Effector CD8-positive, alpha-beta T cell (primary cell): ENCODE measurements at places on chromosomes 3 and 15.

- DNase-seq, result no peak
These were observed 41.8 kb downstream of the IQCB1 start for GRCh38 chr3:121793078-121793477.

- DNase-seq, result no peak
These were observed 48.1 kb downstream of the EPHB3 start for GRCh38 chr3:184609476-184610244.

DNA sequence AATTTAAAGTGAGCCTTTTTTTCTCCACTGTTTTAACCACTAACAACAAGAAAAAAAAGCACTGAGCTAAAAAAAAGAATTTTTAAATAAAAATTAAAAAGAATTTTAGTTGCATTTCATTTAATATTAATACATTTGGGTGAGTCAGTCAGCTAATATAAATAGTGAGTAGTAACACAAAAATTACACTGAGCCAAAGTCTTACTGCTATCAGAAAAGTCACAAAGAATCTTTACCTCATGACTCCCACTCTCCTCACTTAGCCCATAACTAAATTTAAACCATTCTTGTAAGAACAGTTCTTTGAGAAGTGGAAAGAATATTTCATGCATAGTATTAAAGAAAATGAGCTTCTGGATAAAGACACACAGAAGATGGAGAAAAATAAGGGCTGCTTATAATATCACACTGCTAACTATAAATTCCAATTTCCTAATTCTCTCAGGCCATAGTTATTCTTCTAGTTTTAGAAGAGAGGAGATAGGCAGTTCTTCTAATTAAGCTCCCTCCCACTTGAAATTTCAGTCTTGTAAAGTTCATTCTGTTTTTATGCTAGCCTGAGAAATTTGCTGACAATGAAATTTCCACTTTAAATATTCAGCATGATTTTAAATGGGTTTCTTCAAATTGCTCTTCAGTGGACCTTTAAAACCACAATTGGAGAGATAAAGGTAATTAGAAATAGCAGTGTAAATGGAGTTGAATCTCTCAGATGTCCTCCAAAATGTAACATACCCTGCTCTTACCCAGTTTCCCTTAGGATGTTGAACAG lies 17.6 kb downstream of the SHQ1 start:
- DNase-seq, result no peak

DNA sequence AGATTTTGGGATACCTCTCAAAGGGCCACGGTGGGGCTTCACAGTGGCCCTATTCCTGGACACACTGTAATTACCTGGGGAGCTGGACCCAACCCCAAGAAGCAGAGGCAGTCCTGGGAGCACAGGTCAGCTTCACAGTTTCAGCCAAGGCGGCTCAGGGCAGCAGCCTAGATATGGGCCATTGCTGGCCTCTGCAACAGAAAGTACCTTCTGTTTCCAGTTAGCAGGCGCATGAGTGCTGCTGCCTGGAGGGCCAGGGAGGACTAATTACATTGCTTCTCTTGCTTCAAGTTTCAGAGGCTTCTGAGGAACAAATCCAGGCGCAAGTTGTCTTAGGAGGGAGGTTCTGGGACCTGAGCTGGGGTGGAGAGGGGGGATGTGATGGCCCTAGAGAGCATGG lies 13.5 kb upstream of the DUSP7 start:
- no peak for DNase-seq

GRCh38 chr3:127291611-127292010 lies 3.8 kb upstream of the PRR20G start:
- no peak for DNase-seq

GRCh38 chr3:129003578-129004112 lies 2.5 kb downstream of the EFCC1 start:
- DNase-seq, result peak; percentile 46

DNA sequence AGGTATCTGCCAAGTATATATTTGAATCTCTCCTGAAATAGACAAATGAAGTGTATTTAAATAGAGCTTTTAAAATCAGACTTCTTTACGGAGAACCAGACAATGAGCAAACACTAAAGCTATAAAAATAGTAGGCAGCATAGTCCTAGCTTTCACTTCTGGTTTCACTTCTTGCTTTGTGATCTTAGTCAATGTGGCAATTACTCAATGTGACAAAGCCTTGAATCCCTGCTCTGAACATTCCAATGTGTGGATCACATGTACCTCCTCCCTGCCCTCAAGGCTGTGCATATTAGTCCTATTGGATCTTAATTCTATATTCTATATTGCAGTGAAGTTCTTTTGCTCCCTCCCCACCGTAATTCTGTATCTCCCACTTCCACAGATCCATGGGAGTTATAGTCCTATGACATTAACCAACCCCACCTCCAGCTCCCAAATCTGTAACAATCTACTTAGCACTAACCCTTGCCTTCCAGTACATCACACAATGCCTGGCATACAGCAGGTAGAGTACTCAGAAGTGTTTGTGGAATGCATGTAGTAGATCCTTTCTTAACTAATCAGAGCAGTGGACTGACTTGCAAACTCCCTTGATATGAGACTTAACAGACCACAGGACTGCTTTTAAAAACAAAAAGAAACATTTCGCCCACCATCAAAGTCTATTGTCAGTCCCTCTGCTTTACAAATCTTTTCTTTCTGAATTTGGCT lies 24.3 kb upstream of the CP start:
- no peak for DNase-seq

DNA sequence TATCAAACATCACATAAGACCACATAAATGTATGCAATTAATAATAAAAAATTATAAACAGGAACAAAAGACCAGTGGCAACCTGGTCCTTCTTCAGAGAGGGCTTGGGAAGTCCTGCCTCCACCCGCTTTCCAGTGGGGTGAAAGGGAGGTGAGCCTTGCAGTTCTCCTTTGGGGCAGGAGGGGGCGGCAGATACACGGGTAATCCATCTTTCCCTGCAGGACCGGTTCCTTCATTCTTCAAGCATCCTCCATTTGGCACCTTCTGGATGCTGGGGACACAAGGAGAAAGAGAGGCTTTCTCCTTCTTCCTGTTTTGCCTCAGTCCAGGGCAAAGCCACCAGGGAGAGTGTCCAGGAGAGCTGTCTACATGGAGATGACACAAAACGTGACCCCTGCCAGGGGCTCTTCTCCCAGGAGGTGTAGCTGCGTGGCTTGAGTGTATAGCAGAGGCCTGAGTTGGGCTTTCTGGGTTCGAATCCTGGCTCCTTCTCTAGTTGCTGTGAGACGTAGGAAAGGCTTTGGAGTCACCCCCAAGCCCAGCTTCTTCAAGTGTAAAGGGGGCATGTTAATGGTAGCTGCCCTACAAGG lies 23.2 kb downstream of the RPLP1 start:
- DNase-seq, result peak; percentile 65

GRCh38 chr3:45409921-45410320 lies 21.5 kb downstream of the LARS2 start:
- no peak for DNase-seq

DNA sequence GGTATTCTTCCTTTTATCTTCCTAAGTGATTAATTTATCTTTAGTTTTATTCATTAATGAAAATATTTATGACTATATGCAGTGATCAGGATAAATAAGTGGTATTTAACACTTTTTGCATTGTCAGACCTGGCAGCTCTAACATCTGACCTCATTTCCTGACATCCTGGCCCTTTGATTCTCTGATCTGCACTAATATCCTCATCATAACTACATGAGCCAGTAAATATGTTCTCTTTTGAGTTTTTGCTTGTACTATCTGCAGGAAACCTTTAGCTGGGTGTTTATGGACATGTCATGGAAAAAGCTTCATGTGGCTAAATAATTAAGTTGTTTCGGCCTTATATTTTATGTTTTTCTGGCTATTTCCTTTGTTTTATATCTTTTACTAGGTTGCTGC lies 10.5 kb downstream of the NKTR start:
- no peak for DNase-seq

DNA sequence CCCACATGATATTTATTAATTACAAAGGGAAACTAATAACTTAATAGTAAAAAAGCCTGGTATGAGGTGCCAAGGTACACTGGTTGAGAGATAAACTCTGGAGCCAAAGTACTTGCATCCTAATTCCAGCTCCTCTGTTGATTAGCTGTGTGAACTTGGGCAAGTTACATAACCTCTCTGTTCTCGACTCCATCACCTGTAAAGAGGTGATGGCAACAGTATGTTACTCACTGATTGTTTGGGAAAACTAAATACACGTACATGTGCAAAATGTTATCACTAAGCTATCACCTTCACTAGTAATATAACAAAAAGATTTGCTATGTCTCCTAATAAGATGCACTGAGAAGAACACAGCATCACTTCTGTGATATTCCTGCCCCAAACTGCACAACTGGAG lies 206.4 kb downstream of the MEX3B start:
- DNase-seq, result no peak

- DNase-seq, result no peak
These were observed 45.4 kb upstream of the SMAD3 start for GRCh38 chr15:67019884-67020520.

- no peak for DNase-seq
These were observed 606.9 kb upstream of the KCNMB2 start for GRCh38 chr3:177929310-177929709.

- no peak for DNase-seq
These were observed 787 bp upstream of the SLMAP start for GRCh38 chr3:57755368-57755675.

DNA sequence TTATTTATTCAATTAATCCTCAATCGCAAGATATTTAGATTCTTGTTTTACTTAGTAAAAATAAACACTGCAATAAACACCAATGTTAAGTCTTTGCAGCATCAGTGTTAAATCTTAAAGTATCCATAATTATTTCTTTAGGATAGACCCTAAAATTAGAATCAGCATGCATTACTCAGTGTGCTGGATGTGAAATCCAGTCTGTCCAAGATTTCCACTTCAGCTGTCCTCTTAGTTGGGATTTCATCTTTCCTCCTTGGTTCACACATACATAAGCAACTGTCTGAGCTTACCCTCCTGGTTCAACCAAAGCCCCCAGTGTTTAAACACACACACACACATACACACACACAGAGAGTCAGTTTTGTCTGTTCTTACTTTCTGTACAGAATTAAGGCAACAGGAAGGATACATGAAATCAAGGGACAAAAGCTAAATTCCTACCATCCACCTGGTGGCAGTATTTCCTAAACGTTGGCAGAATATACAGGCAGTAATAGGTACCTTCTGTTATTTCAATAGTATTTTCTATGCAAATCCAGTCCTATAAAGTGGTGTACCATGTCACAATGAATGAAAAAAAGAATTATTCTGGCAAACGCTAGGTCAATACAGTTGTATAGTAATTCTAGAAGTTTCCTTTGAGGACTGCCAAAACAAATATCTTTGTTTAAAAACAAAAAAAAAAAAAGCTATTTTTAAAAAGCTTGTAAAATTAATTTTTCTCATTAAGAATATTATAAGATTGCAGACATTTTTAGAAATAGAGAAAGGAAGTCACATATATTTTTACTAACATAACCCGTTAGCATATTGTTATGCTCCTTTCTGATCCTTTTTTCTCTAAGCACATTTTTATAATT lies 27.3 kb upstream of the DMXL2 start:
- no peak for DNase-seq

DNA sequence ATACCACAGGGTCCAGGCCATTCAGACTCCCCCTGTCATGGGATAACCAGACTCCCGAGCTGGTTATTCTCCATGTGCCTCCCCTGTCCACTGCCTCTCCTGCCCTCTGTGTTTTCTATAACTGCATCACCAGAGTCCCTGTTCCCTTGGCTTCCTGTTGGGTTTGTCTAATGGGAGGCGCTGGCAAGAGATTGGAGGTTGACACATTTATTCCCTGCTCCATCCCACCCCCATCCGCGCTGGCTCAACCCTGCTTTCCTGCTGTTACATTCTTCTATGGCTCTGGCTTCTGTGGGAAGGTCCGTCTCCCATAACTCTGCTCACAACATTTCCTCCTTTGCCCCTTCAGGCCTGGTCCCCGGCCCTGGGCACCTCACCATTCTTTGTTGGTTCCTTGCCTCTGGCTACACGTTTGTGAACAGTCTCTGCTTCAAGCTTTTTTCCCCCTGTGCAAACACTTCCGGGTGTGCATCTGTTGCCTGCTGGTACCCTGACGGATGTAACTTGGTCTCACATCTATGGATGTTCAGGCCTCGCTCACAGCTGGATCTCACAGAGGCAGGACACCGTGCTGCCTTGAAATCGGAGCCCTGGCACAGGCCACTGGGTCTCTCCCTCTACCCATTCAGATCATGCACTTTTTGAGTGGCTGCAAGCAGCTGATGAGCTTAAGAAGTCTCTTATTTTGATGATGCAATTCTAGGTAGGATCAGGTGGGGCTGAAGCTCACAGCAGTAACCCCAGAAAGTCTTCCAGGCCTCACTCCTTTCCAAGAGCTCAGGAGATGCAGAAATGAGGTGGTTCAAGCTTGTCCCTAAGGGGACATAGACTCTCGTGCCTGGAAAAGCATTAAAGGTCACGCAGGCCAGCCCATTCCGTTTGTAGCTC lies 68.6 kb upstream of the ATP13A3 start:
- no peak for DNase-seq

DNA sequence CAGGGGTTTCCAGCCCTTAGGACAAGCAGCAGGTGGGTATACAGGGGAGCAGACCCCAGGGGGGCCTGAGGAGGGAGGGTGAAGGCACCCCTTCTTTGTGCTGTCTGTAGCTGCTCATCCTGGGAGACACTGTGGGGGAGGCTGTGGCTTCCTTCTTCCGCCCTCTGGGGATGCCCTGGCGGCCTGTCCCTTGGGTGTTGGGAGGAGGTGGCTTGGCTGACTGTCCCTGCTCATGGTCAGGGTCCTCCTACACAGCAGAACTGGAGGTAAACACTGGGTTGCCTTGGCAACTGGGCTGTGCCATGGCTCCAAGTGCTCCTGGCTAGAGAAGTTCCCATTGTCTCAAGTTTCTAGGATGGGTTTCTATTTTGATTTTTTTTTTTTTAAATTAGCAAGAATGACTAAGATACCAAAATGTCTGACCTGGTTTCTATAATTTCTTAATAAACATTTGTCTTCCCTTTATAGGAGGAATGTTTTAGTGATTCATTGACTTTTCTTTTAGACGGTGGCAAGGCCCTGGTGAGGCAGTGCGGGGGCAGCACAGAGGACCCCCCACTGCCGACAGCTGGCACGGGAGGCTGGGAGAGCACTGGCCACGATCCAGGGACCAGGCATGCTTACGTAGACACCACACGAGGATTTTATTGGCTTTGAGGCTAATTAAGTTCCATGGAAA lies 12.4 kb downstream of the KLF13 start:
- DNase-seq, result no peak

DNA sequence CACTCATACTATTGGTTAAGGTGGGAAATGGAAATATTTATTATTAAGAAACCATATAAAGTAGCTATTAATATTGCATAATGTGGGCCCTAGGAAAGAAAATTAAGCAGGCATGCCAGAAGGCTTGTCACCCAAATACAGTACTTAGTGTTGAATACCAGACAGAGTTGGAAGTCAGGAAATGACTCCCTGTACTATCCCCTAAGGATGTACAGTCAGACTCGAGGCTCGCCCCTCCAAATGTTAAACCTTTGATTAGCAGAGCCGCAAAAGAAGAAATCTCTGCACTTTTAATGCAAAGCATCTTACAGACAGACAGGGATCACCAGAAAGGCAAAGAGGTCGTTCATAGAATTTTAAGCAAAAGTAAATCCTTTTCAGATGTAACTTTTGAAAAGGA lies 11.3 kb upstream of the RBSN start:
- DNase-seq, result no peak

- peak; percentile 63 for DNase-seq
These were observed 18.7 kb upstream of the HDAC11 start for GRCh38 chr3:13461169-13462124.

- no peak for DNase-seq
These were observed 247.6 kb upstream of the C2CD4B start for GRCh38 chr15:62412686-62413085.
